ENCODE measurements at places on chromosomes 11 and 22. TPM values are rescaled to one million over a fixed set of nuclear protein-coding genes. Genes with fewer than 3 reads are reported as not detected.
A peak's percentile ranks its signal among the peaks of the same experiment; 100 is the strongest.

GRCh38 chr22:49915610-49916009 is 2.6 kb downstream of the ALG12 start:
- H3K4me1 ChIP-seq = peaks cover 24% of the 10 kb centered on the region
- H3K27me3 ChIP-seq = no peaks in the 10 kb centered on the region

DNA sequence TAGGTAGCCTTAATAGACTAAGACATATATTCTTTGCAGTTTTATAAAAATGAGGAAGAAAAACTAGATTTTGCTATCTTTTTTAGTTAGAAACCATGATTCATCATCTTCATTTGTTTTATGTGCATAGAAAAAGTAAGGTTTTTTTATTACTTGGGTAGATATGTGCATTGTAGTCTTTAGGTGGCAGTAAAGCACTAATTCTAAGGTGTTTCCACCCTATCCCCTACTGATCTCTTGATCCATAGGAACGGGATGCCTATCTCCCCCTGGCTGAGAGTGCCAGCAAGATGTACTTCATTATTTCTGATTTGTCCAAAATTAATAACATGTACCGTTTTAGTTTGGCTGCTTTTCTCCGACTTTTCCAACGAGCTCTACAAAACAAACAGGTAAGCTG is 148.1 kb downstream of the DYNC2H1 start:
- H3K27me3 ChIP-seq = no peaks in the 10 kb centered on the region

DNA sequence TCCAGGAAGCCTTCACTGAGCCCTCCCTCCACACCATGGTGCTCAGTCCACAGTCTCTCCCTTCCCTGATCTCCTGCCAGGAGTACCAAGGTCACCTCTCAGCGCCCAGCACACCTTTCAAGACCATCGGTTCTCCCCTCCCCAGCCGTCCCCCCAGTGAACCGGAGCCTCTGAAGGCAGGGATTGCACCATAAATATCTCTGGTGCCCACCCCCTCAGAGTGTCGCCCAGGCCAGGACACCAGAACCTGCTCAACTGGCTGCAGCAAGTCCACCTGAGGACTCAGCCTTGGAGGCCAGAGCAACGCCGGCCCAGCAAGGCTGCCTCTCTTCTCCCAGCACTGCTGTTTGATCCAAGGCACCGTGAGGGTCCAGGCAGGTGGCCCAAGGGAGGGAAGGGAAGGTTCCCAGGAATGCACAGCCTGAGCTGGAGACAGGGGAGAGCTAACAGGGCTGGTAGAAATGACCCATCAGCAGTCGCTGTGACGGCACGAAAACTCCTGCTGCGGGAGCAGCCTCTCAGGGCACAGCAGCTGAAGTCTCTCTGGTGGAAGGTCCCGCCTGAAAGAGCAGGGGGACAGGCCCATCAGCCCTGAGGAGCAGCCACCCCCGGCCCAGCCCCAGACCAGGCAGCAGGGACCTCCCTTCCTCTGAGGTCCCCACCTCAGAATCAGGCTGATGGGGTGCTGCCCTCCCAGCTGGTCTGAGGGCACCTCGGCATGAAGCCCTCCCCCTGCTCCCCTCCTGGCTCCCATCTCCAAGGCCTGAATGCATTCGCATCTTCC is 80.3 kb downstream of the BUD13 start:
- H3K27me3 ChIP-seq = peaks cover 2% of the 10 kb centered on the region
- no peaks in the 10 kb centered on the region for H3K4me1 ChIP-seq
- DNase-seq = no peak
- H3K4me3 ChIP-seq = no peak overlapping the region
- no peak overlapping the region for H3K27ac ChIP-seq
- no peaks in the 10 kb centered on the region for H3K36me3 ChIP-seq

- no peaks in the 10 kb centered on the region for H3K27me3 ChIP-seq
- peaks cover 53% of the 10 kb centered on the region for H3K36me3 ChIP-seq
- H3K4me1 ChIP-seq = no peaks in the 10 kb centered on the region
Measured at GRCh38 chr22:24331468-24332440, 61.1 kb downstream of the SPECC1L start.

DNA sequence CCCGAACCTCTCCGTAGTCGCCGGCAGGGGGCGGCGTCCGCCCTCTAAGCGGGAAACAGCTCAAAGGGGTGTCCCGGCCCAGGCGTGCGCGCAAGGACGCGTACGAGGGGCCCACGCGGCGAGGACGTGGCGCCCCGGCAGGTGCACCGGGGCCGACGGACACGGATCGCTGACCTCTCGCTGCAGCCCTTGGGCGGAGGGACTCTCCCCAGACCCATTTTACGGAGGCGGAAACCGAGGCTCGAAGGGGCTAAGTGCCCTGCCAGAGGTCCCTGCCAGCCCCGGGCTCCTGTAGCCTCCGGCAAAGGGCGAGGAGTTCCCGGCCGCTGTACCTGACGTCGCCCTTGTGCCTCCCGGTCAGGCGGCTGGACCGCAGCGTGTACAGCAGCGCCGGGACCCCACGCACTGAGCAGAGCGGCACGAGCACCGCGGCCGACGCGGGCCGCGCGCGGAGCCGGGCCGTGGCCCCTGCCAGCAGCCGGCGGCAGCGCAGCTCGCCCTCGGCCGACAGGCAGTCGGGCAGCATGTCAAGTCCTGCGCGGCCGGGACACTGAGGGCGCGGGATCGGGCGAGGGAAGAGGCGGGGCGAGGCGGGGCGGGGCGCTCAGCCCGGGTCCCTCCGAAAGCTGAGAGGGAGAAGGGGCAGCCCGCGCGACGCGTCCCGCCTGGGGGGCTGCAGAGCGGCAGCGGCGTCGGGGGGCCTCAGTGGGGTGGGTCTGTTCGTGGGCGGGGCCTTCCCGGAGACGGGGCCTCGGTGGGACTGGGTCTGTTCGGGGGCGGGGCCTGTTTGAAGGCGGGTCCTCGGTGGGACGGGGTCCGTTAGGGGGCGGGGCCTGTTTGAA is at the start of gene NUDT8:
Gene NUDT8 (minus strand): TSS at position 552 of the 842 bp plus-strand sequence. CDS start 26 bp downstream, at position 526.
- H3K4me1 ChIP-seq = peaks cover 22% of the 10 kb centered on the region
- H3K36me3 ChIP-seq = no peaks in the 10 kb centered on the region
- peak within 1 kb of the TSS; percentile 54 for H3K4me3 ChIP-seq
- no peaks in the 10 kb centered on the region for H3K27me3 ChIP-seq

- H3K27me3 ChIP-seq = no peaks in the 10 kb centered on the region
- no peaks in the 10 kb centered on the region for H3K36me3 ChIP-seq
- DNase-seq = no peak
- H3K4me3 ChIP-seq = no peak overlapping the region
Measured at GRCh38 chr11:75899806-75900205, 84.8 kb downstream of the UVRAG start.

RIMBP3C gene
- 0.34 TPM for polyA plus RNA-seq
